ENCODE measurements at places on chromosomes 7 and 10.

DNA sequence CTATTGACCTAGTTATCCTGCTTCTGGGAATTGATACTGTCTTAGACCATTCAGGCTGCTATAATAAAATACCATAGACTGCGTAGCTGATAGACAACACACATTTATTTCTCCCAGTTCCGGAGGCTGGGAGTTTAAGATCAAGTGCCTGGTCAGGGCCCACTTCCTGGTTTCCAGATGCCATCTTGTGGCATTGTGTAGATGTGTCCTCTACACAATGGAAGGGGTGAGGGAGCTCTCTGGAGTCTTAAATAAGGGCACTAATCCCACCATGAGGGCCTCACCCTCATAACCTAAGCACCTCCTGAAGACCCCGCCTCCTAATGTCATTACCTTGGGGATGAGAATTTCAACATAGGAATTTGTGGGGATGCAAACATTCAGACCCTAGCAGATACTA lies 62.4 kb downstream of the SLC35B4 start:
- peak; percentile 42 for DNase-seq

- no peak for DNase-seq
Observed at GRCh38 chr10:21265622-21266021, 259.9 kb downstream of the SKIDA1 start.

DNA sequence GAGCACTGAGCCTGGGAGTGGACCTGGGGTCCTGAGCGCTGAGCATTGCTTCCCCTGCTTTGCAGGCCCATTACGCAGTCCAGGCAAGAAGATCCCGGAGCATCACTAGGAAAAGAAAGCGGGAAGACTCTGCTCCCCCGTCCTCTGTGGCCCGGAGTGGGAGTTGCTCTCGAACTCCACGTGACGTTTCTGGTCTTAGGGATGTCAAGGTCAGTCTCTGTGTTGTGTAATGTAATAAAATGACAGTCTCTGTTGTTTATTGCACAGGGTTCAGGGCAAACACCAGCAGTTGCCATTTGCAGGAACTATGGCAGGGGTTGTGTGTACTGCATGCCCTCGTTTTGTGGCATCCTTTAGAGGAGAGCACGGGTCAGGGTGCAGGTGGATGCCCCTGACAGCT lies 10.0 kb downstream of the IDI2 start:
- DNase-seq: no peak

DNA sequence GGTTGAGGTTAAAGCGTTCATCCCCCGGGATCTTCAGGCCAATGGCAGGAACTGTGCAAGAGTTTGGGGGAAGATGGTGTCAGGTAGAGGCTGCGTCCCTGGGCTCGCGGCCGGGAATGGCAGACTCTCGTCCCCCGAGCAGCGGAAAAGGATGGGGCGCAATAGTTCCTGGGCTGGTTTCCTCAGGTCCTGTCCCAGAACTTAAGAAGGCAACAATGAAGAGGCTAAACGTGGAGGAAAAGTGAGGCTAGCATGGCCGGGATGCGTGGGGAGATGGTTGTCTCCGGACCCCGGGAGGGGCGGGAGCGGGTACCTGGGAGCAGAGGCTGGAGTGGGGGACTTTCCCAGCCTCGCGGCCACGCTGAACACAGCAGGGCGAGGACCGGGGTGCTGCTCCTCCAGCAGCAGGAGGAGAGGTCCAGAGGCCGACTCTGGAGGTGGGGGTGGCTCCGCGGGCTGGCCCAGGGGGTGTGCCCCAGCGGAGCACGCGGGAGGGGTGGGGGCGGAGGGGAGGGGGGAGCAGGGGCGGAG lies 882 bp downstream of the IRF5 start:
- peak; percentile 87 for DNase-seq

DNA sequence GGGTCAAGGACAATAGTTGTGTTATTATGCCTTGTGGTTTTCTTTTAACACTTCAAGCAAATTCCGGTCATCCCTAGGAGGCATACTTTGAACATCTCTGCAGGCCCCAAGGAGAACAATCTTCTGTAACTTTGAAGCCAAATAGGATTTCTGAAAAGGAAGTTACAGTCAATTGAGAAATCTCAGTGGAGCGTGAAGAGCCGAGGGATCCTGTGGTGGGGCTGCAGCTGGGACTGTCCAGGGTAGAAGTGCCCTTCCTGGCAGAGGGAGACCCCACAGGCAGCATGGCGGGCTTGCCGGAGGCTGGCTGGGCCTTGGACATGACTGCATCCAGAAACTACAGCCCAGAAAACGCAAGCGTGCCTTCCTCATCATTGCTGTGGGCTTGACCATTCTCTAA lies 179.7 kb downstream of the PTPN20 start:
- DNase-seq: no peak

DNA sequence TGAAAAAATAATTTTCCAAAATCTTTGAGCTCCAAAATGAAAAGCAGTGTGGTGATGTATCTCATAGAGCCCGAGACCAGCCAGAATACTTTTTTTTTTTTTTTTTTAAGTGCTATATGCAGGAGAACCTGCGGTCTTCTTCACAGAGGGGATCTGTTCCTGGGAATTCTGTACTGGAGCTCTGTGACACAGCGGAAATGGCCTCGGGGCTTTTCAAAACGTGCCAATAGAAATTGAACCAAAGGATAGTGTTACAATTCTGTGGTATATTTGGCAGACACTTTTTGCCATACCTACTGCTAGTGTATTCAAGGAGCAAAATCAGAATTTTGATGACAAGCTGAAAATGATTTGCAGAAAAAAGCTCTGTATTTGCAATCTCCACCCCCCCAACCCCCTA lies 1429.3 kb upstream of the LRRTM3 start:
- DNase-seq: no peak

DNA sequence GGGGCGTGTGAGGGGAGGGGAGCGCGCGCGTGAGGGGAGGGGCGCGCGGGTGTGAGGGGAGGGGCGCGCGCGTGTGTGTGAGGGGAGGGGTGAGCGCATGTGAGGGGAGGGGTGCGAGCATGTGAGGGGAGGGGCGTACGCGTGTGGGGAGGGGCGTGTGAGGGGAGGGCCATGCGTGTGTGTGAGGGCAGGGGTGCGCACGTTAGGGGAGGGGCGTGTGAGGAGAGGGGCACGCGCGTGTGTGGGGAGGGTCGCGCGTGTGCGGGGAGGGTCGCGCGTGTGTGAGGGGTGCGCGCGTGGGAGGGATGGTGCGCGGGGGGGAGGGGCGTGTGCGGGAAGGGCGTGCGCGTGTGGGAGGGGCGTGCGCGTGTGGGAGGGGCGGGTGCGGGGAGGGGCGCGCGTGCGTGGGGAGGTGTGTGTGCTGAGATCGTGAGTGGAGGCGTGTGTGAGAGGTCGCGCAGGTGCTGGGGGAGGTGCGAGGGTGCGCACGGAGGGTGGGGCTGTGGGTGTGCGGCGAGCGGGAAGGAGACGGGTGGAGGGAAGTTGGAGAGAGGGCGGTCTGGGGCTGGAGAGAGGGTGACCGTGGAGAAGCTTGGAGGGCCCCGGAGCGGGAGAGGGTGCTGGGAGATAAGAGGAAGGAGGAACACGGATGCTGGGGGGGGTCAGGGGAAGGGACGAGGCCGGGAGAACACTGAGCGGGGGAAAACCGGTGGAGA lies 19.7 kb downstream of the MXI1 start:
- DNase-seq: peak; percentile 73

DNA sequence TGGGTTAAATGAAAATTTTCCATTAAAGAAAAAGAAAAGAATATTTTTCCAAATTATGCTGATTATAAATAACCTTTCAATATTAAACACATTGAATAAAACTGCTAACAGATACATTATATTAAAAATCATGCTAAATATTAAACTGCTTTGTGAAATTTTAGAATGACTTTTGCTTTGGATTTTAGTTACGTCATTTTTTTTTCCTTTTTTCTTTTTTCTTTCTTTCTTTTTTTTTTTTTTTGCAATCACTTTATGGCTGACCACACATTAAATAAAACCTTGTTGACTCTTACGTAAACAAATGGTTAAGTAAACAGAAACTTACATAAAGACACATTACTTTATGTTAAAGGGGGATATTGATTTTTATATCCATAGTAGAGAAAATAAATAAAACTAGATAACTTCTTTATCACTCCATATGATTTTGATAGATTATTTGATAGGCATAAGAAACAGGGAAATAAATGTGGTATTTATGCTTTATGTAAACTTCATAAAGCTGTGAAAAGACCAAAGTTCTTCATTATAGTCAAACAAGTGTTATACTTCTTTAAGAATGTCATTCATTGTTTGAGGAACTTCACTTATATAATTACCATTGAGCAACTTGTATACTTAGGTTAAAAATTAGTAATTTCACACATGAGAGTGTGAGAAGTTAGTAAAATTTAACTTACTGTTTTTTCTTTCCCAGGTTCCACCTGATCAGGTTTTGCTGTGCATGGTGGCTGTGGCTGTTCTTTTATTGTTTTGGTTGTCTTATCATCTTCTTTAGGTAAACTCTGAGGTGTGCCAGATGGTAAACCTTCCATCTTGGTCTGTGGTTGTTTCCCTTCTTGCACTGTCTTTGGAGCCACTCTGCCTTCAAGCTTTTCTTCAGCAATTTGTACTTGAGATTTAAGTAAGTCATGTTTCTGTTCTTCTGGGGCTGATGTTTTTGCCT lies 197.3 kb downstream of the PCLO start:
- DNase-seq: no peak

DNA sequence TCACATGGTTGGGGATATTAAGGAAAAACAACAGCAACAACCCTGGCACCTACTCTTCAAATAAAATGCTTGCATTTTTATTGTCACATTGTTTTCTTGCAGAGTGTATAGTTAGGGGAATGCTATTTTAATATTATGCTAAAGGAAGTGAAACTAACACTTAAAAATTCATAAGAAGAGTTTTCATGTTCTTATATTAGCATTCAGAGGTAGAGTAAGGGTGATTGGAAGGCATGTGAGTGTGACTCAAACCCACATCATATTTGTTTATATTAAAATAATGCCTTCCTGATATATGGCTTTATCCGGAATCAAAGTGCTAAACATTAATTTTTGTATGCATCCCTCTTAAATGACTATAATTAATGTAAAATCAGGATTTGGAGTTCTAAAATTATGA lies 59.8 kb upstream of the TES start:
- DNase-seq: peak; percentile 69

GRCh38 chr10:10685566-10685965 lies 332.1 kb upstream of the CELF2 start:
- DNase-seq: no peak

All from suppressor macrophage (primary cell).